ENCODE measurements at places on chromosomes 7 and 10. TPM values are rescaled to one million over a fixed set of nuclear protein-coding genes. Genes with fewer than 3 reads are reported as not detected.

The NRG3 gene
- total RNA-seq = 2.6 TPM

The NME8 gene
- total RNA-seq = not detected

The ZNF365 gene
- 1.2 TPM for total RNA-seq

DNA sequence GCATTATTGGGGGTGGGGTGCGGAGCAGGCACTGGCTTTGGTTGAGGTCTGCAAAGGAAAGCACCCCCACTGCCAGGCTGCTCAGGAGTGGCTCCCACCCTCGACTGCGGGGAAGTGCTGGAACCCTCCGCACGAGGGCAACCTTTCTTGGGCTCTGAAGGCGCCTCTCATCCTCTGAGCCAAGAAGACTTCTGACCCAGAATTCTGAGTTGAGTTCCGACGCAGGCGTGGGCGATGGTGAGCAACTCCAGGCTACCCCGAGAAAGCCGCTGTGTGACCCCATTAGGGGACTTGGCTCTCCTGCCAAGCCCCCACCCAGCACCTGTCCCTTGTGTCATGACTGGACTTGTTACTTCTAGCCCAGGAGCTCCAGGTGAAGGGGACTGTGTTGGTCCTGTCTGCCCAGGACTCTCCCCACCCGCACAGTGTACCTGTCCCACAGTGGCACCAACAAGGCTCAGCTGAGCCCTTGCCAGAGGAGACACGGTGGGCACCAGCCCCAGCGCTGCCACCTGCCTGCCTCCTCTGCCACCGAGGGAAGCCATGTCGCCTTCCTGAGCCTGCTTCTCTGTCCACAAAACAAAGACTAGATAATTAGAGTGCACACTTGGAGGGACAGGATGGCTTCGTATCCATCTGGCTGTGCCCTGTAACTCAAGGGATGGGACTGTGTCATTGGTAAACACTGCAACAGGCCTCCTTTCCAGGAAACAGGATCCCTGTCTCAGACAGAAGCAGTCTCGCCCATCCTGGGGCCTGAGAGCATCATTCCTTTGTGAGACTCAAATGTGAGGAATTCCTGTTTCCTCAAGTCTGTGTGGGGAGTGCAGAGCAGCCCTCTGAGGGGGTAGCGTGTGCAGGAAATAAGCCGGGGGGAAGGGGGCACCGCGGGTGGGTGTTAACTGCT lies 128.8 kb downstream of the LHPP start:
- peaks cover 13% of the 10 kb centered on the region for H3K4me1 ChIP-seq
- no peak for DNase-seq
- H3K27ac ChIP-seq = no peak overlapping the region
- H3K4me3 ChIP-seq = no peak overlapping the region
- no peaks in the 10 kb centered on the region for H3K27me3 ChIP-seq

GRCh38 chr7:38330861-38331621 lies 57.6 kb upstream of the TARP start:
- no peaks in the 10 kb centered on the region for H3K27me3 ChIP-seq
- H3K4me1 ChIP-seq = peaks cover 4% of the 10 kb centered on the region
- H3K36me3 ChIP-seq = no peaks in the 10 kb centered on the region

GRCh38 chr7:50212666-50213621 lies 91.6 kb upstream of the IKZF1 start:
- H3K27ac ChIP-seq = no peak overlapping the region
- DNase-seq = no peak
- H3K4me1 ChIP-seq = peaks cover 9% of the 10 kb centered on the region
- H3K27me3 ChIP-seq = no peaks in the 10 kb centered on the region

DNA sequence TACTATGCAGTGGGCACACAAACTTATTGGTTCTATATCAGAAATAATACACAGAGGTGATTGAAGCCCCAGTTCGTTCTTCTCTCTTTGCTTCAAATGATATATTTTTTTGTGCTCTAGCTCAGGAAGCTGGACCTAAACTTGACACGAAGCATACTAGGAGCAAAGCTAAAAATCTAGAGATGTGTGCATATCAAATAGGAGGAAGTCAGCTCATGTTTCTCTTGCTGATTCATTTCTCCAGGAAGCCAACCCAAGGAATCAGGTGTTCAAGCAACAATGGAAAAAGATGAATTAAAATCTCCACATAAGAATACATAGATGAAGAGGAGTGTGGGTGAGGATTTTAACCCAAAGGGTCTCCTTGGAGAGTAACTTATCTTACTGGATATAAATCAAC lies 432.5 kb downstream of the KCNMA1 start:
- no peaks in the 10 kb centered on the region for H3K36me3 ChIP-seq
- DNase-seq = no peak
- peaks cover 4% of the 10 kb centered on the region for H3K27me3 ChIP-seq
- no peaks in the 10 kb centered on the region for H3K4me1 ChIP-seq
